ENCODE measurements at places on chromosomes 16 and 17.

GRCh38 chr17:20053361-20053964, 44.3 kb downstream of the SPECC1 start:
- no peak for DNase-seq

- DNase-seq: no peak
Measured at GRCh38 chr16:68756239-68756915, 19.3 kb downstream of the CDH1 start.

GRCh38 chr16:21235199-21235585, 1.7 kb downstream of the ANKS4B start:
- DNase-seq: no peak

DNA sequence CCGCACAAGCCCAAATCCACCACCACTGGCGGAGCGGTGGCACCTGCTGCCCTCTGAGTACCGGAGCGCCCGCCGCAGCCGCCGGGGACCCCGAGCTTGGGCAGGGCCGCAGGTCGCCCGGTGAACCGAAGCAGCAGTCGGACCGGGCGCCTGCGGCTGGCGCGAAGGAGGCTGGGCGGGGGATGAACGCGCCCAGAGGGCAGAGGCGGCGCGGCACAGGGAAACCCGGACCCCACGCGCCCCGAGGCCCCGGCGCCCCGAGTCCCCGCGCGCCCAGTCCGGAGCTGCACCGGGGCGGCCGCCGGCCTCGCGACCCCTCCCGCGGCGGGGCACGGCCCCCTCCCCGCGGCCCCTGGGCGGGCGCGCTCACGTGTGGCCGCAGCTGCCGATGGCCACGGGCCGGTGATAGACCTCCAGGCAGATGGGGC, 393 bp downstream of the RNF166 start:
- DNase-seq: no peak

DNA sequence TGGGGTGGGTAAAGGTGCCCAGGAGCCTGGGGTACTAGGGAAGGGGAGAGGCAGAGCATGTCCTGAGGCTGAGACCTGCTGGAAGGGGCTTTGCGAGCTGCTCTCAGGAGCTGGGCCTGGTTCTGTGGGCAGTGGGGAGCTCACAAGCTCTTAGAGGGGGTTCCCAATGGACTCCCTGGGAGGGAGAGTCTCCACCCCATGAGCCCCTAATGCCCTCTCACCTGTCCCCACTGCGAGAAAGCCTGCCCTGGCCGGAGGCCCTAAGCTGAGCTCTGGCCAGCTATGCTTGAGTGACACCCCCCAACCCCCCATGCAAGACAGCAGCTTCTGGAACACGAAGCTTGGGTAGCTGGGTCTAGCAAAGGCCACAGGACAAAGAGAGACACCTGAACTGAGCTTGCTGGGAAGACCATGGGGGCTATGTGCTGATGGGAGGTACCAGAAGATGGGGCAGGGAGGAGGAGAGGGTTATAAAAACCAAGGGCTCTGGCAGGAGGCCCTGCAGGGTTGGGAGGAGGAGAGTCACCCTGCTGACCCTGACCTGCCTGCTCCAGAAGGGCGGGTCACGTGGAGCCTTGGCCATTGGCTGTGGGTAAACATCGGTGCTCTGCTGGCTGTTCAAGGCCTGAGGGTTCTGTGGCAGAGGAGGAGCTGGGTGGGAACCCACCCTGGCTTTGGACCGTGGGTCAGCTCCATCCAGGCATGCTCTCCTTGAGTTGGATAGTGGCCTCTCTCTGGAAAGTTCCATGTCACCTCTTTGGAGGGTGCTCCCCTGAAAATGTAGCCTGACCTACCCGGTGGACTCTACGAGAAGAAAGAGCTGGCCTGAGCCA, 106.7 kb downstream of the RAB11FIP4 start:
- DNase-seq: no peak

DNA sequence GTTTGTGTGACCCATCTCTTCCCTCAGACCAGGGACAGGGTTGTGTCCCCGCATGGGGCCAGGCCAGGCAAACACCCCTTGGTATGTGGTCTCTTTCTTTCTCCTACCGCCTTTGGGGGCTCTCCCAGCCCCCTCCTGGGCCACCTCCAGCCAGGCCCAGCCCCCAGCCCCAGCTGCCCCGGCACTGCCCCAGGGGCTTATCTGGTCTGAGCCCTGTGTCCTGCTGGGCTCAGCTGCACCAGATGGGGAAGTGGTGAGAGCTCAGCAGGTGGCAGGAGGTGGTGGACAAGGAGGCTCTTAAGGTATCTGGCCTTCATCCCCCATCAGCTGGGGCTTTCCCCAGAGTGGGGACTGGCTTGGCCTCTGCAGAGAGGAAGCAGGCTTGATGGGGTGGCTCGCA, 8.7 kb downstream of the ADAM11 start:
- no peak for DNase-seq

Data from hindlimb muscle (tissue), 1 donor.